ENCODE measurements at places on chromosomes 12 and 14. TPM values are rescaled to one million over a fixed set of nuclear protein-coding genes. Genes with fewer than 3 reads are reported as not detected.

Gene ZFHX2
- 2.7 TPM for total RNA-seq

- DNase-seq = no peak
Measured at GRCh38 chr14:105488781-105489541, 2.1 kb upstream of the TEDC1 start.

- no peak for DNase-seq
Measured at GRCh38 chr12:111753144-111753881, 13.4 kb upstream of the ALDH2 start.

DNA sequence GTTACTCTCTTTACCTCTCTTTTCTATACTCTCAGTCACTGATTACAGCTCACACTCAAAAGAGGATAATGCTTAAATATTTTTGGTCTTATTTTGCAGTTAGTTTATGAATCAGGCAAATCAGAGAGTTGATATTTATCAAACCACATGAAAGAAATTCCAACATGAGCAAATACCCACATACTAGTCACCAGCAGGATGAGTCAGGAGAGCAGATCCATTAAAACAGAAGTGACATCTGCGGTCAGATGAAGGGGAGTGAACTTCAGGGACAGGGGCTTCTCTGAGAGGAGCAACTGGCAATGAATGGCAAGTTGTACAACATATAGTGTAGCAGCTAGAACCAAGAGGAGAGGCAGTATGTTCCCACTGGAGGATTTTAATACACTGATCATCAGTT lies 258.7 kb downstream of the SYT10 start:
- DNase-seq = no peak

Gene PLEK2
- total RNA-seq = 0.44 TPM

DNA sequence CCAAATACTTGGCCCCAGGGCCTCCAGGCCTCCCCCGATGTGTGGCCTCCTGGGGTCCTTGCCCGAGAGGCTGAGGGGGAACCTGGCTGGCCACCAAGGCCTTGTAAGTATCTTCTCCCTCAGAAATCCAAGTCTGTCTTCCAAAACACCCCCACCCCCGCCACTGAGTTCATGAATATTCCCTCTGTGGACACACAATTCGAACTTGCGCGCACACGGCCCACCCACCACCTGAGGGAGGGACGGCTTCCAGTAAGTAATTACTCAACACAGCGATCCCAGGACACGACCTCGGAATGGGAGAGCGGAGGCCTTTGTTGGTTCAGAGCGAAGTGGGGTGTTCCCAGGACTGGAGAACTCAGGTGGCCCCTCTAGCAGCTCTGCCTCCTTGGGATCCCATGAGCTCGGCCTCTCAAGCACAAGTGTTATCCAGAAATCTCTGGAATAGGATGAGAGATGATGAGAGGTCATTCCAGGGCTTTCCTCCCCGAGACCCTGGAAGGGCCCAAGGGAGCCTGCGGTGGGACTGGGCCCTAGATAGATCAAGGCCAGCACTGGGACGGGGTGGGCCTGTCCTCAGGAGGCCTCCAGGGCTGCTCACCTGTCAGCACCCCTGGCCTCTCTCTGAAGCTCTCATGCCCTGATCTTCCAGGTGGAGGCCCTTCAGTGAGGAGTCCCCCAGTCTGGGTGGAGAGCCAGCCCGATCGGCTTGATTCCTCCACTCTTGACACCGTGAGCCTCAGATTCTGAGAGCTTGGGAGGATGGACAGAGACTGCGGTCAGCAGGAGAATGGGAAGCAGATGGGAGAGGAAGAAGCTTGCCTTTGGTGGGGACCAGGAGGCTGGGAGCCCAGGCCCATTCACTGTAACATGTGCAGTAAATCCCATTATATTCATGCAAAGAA lies 219.0 kb upstream of the RTL1 start:
- DNase-seq = peak; percentile 23

Gene IQSEC3
- 2.2 TPM for total RNA-seq

- DNase-seq = no peak
Measured at GRCh38 chr14:22337938-22338337, 251.1 kb downstream of the DAD1 start.

DNA sequence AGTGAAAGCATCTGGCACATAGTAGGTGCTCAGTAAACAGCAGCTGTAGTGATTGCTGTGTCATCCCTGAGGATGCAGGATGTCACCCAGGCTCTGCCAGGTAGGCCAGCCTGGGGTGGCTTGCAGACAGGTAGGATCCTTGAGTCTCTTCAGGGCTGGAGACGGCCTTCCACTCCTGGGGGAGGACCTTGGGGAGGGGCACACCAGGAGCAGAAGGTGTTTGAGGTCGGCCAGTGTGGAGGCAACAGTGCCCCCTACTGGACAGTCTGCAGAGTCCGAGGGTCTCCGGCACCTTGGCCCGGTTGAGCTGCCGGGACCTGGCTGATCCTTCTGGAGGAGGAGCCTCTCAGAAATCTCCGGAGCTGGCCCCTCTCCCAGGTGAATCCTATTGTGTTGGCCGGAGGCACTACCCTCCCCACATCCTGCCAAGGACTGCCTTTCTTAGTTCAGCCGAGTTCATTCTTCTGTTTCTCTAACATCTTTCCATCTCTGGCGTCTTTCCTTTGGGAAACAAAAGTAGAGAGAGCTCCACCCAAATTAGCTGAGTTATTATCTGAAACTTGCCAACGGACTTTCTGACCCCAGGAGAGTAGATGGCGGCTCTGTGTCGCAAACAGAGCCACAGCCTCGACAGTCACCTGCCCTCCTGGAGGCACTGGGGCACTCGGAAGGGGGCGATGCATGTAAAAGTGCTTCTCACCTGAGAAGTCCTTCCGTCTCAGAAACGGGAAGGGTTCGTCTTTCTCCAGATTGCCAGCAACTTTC lies 41.8 kb upstream of the CLMN start:
- DNase-seq = no peak

DNA sequence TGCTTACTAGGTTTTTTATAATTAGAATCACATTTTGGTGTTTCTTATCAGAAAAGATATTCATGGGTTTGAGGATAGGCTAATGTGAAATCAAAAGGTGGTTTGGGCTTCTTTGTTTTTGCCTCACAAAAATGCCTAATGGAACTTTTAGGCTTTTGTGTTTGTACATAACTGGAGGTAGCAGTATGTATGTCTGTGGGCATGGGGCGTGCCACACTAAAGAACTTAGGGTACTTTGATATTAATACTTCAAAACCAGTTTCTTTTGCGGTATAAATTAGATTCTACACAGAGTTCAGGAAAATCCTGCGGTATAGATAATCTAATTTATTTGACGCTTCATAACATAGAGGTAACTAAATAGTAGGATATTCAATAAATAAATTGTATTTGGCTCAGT lies 1.9 kb downstream of the ETV6 start:
- DNase-seq = no peak

Gene TSHR
- 0.73 TPM for total RNA-seq

- no peak for DNase-seq
Measured at GRCh38 chr12:34186492-34186891, 164.2 kb downstream of the ALG10 start.

Gene CLEC4E
- not detected for total RNA-seq

DNA sequence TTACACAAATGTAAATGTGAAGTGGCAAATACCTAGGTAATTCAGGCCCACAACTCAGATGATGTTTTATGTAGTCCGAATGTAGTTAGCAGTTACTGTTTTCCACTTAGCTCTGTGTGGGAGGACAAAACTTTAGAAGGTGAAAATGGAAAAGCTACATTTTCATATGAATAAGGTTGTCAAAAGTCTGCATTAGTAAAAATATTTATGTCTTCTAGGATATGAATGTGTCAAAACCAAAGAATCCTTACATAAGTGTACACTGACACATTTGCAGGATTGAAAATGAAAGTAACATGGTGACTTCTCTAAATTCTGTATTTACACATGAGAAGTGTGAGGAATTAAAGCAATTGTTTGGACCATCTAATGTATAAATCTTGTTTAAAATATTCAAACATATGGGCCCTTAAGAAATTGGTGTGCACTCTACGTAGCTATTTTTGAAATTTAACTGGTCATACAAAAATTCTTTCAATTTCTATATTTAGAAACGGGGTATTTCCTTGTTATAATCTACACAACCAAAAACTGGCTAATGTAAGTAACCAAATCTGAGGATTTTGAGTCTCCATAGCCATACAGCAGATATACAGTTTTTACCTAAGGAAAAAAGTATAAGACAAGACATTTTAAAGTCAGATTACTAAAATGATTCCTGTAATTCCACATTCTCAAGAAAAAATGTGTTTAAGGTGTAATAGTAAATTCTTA lies 5.4 kb downstream of the CDKN1B start:
- DNase-seq = no peak

GRCh38 chr12:106585521-106586277 lies 2.9 kb downstream of the RFX4 start:
- no peak for DNase-seq

Gene PPP4R3A
- 148 TPM for total RNA-seq

Gene RHEBL1
- 14.9 TPM for total RNA-seq

DNA sequence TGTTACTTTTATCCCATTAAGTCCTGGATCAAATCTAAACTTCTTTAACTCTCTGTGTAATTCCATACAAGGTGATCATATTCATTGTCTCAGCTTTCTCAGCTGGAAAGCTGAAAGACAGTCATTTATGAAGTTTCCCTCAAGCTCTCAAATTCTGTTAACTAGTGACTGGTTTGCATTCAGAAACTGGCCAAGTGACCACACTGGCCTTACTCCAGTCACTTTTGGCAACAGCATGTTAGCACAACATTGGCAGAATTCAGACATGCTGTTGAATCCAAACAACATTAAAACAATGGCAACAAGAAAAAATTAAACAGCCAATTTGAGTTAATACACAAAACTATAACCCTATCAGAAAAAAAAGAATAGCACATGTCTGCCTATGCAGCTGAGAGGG lies 343.3 kb downstream of the MDGA2 start:
- no peak for DNase-seq

Gene SDR9C7
- not detected for total RNA-seq

Gene OR4E2
- not detected for total RNA-seq

DNA sequence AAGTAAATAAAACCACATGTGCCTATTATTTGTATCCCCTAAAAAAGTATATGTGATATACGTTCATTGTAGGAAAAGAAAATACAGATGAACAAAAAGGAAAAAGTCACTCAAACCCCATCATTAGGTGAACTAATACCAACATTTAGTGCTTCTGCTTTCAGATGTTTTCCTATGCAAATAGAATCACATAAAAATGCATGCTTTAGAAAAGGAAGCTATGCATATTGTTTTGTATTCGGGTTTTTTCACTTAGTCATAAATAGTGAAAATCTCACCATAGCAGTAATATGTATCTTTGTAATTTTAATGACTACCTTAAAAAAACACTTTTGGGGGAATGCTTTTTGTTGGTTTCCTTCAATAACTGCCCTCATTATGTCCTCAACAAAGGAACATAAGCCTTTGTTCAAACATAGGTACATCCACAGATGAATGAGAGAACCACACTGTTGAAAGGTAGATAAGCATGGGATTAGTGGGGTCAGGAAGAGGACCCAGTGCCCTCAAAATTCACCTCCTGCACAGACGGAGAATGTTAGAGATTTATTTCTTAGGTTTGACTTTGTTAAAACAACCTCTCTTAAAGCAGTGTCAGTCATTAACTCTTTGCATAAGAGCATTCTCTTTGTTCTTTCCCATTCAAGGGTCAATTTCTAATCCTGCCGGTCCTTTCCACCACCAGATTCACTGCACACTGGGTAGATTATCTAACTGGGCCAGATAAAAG lies 6.5 kb downstream of the AMDHD1 start:
- DNase-seq = no peak

DNA sequence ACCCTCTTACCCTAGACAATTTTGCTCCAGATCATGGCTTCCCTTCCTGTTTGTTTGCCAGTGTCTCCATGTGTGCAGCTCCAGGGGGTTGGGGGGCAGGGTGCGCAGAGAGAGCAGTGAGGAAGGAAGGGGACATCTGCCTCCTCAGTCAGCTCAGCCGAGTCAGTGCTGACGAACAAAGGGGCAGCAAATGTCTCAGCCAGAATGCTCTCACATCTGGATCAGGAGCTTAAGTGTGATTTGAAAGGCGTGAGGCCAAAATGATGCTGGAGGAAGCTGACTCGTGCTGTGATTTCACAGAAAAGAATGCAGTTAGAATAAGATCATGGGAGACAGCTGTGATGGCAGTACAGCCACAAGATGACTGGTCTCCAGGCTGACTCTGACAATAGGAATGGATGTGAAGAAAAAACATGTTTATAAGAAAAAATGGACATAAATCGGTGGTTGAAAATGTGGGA lies 27.1 kb upstream of the CDK17 start:
- DNase-seq = peak; percentile 59

GRCh38 chr14:98952593-98953350 lies 319.2 kb downstream of the BCL11B start:
- peak; percentile 40 for DNase-seq

GRCh38 chr12:89421092-89421835 lies 69.0 kb upstream of the DUSP6 start:
- no peak for DNase-seq

- no peak for DNase-seq
Measured at GRCh38 chr12:109900752-109901580, 892 bp downstream of the TCHP start.

Gene TBX5
- total RNA-seq = not detected

DNA sequence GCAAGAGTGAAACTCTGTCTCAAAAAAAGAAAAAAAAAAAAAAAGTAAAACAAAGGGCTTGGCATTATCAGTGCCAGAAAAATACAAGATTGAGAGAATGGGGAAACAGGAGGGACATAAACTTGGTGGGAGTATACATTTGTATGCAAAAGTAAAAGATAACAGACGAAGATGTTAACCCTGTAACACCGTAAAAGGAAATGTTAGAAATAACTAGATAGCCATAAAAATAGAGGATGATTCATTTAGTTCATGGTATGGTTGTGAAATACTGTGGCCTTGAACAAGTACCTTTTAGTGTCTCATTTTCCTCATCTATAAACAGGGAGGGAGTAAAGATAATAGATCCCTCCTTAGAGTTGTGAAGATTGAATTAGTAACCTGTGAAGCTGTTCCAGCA lies 33.3 kb downstream of the ATP2A2 start:
- no peak for DNase-seq

DNA sequence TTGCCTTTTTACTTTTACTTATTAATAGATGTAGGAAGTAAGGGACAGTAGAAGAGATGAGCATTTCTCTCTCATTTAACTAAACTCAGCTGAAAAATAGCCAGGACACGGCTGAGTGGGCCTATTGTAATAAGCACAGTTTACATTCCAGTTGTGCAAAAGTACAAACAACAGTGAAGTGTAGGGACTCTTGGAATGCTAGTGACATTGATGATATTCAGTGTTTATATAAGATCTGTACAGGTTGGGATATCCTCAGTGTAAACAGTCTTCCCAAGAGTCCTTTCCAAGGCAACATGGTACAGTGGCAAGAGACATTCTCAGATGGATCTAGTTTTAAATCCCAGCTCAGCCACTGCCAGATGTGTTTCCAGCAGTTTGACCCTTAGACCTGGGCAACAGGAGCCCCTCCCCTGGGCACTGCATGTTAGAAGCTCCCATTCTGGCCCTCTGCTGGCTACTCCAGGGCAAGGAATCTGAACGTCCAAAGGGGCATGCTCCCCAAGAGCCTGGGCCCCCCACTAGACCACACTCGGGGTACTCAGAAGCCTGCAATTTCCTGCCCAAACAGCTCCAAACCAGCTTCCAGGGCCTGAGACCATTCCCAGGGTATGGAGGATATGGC lies 55.3 kb downstream of the STAB2 start:
- no peak for DNase-seq
